ENCODE measurements at places on chromosomes 16 and 17. TPM values are rescaled to one million over a fixed set of nuclear protein-coding genes. Genes with fewer than 3 reads are reported as not detected.

GRCh38 chr17:77095461-77095860 lies 45.3 kb upstream of the SEC14L1 start:
- no peak for DNase-seq
- no peaks in the 10 kb centered on the region for H3K27me3 ChIP-seq
- no peak overlapping the region for H3K4me3 ChIP-seq

The TMC5 gene
- total RNA-seq = not detected

The GSPT1 gene
- 247 TPM for total RNA-seq

- no peak for DNase-seq
- no peak overlapping the region for H3K27ac ChIP-seq
- peaks cover 2% of the 10 kb centered on the region for H3K36me3 ChIP-seq
- H3K27me3 ChIP-seq = no peaks in the 10 kb centered on the region
Observed at GRCh38 chr16:28575446-28576109, 21.3 kb downstream of the SULT1A2 start.

GRCh38 chr17:66214884-66215528 lies 14.2 kb downstream of the APOH start:
- no peak overlapping the region for H3K4me3 ChIP-seq
- no peak for DNase-seq
- H3K36me3 ChIP-seq = no peaks in the 10 kb centered on the region

- no peak overlapping the region for H3K27ac ChIP-seq
- no peaks in the 10 kb centered on the region for H3K4me1 ChIP-seq
- no peak for DNase-seq
- peaks cover 5% of the 10 kb centered on the region for H3K36me3 ChIP-seq
- no peaks in the 10 kb centered on the region for H3K27me3 ChIP-seq
Observed at GRCh38 chr16:19737306-19738038, 19.4 kb downstream of the IQCK start.

The BCAS3 gene
- total RNA-seq = 7.0 TPM

DNA sequence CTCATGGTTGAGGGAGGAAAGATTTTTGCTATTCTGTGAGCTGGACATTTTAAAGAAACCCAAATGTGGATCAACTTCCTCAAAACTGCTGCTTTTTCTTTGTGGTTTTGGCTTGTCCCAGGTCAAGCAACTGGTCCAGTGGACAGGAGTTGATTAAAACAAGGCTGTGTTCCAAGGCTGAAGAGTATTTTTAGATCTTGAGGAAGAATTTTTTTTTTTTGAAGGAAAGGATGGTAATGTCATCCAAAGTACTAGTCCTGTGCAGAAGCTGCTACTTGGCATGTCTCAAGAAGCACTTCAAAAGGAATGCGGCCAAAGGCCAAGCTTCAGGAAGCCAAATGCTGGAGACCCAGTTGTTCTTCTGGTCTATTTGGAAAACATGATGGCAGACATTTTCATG lies 8.0 kb upstream of the MYH2 start:
- no peak overlapping the region for H3K4me3 ChIP-seq
- peaks cover 5% of the 10 kb centered on the region for H3K27me3 ChIP-seq
- H3K4me1 ChIP-seq = no peaks in the 10 kb centered on the region
- no peaks in the 10 kb centered on the region for H3K36me3 ChIP-seq
- H3K27ac ChIP-seq = no peak overlapping the region
- no peak for DNase-seq

The MILR1 gene
- 0.68 TPM for total RNA-seq

The DRC7 gene
- not detected for total RNA-seq

DNA sequence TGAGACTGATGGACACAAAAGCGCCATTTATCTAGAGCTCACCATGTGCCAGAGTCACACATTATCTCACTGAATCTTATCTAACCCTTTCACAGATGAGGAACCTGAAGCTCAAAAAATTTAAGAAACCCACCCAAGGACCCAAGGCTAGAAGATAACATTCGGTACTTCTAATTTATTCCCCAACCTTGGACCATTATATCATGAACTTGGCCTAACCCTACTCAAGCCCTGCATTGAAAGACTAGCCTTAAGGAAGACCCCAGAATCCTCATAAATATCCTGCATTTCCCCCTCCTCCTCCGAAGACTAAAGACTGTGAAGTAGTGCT lies 548 bp upstream of the DYNC1LI2 start:
- peak overlapping the region; percentile 77 for H3K27ac ChIP-seq
- DNase-seq = no peak
- peaks cover 31% of the 10 kb centered on the region for H3K4me1 ChIP-seq
- H3K4me3 ChIP-seq = peak overlapping the region; percentile 77

DNA sequence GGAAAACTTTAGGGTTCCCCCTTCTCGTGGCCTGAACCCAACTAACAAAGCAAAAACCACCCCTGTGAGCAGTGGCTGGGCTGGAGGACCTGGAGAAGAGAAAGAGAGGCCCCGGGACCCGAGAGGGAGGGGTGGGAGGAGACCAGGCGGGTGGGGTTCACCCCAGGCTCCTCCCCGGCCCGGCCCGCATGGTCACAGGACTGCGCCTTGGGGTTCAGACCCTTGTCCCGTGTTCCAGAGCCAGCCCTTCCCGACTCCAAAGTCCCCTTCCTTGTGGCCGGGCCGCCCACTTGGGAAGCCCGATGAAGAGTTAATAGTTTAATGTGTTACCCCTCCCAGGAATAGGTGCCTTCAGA lies 852 bp downstream of the MARVELD3 start:
- H3K4me3 ChIP-seq = no peak overlapping the region
- no peak for DNase-seq
- peaks cover 19% of the 10 kb centered on the region for H3K27me3 ChIP-seq

Measured in activated naive CD8-positive, alpha-beta T cell treated with anti-CD3 and anti-CD28 coated beads for 36 hours (primary cell).